Uterus (tissue), 4 donors: ENCODE measurements at places on chromosomes 11 and 22. TPM values are rescaled to one million over a fixed set of nuclear protein-coding genes. Genes with fewer than 3 reads are reported as not detected.

DNA sequence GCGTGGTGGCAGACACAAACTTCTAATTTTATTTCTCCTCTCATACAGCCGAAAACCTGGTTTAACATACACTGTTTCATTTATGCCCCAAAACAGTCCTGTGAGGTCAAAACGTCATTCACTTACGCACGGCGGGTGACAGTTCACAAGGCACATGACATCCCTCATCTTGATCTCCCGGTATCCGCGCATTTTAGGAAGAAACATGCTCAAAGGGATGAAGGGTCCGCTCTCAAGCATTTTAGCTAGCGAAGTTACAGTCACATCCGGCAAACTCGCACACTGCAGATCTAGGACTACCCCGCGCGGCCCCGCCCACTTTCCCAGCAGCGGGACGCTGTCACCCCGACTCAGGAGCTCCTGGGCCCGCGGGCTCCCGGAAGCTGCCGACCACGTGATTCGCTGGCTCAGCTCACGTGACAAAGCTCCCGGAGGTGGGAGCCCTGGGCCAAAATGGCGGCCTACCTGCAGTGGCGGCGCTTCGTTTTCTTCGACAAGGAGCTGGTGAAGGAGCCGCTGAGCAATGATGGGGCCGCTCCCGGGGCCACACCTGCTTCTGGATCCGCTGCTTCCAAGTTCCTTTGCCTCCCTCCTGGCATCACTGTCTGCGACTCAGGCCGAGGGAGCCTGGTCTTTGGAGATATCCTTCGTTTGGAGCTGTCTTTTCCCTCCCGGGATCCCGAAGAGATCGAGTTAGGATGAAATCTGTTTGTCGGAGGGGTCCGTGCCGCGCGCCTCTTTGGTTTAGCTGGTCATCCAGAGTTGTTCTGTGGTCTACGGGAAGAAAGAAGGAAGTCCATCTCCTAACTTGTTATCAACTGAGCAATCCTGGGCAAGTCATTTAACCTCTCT is at the start of gene VPS11:
TSS of gene VPS11 (plus strand) at position 448 of the 852 bp plus-strand sequence. CDS start at position 454, 6 bp downstream.
- DNase-seq, result peak; percentile 97
- H3K27me3 ChIP-seq, result no peaks in the 10 kb centered on the region
- no peaks in the 10 kb centered on the region for H3K4me1 ChIP-seq
- H3K27ac ChIP-seq, result peak within 1 kb of the TSS; percentile 84

- DNase-seq, result no peak
- H3K4me1 ChIP-seq, result no peaks in the 10 kb centered on the region
- H3K27ac ChIP-seq, result peak overlapping the region; percentile 99
- no peaks in the 10 kb centered on the region for H3K36me3 ChIP-seq
Measured at GRCh38 chr11:33040862-33041453, 1.6 kb downstream of the TCP11L1 start.

DNA sequence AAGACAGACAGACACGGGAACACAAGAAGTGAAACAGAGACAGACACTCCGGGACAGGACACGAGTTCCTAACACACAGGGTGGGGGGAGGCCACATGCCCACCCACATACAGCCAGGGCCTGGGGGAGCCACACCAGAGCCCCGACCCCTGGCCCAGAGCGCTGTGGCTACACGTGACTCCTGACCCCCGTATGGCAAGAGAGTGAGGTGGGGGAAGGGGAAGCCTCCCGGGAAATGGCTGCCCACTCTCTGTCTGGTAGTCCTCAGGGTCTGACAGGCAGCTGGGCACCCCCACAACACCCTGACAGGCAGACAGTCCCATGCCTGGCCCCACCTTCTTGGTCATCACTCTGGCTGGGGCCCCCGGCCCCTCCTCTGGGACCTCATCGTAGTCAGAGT is 38.6 kb upstream of the PDE2A start:
- no peaks in the 10 kb centered on the region for H3K4me1 ChIP-seq
- DNase-seq, result no peak
- H3K27me3 ChIP-seq, result no peaks in the 10 kb centered on the region
- no peak overlapping the region for H3K4me3 ChIP-seq
- H3K36me3 ChIP-seq, result no peaks in the 10 kb centered on the region

DNA sequence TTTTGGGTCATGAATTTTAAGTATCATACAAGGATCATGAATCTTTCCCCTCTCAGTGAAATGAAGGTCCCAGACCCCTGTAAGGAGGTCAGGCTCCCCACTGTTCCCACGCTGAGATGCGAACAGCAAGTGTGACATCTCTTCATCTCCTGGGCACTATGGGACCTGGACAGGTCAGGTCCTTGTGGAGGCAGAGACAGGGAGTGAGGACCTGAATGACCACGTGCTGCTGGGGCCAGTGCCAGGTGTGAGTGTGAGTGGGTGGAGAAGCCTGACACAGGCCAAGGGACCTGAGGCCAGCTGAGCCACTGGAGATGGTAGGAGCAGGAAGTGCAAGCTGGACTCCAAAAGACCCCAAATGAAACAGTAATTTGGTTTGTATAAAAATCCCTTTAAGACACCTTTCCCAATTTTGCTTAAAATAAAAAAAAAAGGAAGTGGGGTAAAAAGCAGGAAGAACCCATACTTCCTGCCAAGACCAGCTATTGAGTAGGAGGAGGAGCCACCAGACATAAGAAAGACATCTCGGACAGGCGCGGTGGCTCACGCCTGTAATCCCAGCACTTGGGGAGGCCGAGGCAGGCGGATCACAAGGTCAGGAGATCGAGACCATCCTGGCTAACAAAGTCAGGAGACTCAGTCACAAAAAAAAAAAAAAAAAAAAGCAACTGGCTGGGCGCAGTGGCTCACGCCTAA is 35.4 kb upstream of the SERPIND1 start:
- no peaks in the 10 kb centered on the region for H3K36me3 ChIP-seq
- no peak overlapping the region for H3K27ac ChIP-seq
- no peaks in the 10 kb centered on the region for H3K4me1 ChIP-seq
- H3K4me3 ChIP-seq, result no peak overlapping the region

DNA sequence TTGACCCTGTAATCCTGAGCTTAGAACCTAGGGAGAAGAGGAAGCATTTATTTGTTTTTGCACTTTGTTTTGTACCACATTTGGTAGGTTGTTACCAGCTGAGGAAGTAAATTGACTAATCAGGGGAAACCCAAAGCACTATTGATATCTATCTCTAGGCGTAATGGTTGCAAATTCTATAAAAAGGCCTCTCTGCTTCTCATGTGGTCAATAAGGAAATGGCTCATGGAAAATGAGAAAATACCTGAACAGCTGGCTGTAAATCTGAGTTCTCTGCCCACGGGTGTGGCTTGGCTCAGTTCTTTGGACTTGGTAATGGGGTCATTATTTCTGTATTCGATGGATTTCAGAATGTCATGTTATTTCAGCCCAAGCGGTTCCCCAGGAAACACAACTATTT is 42.4 kb downstream of the BARX2 start:
- no peak overlapping the region for H3K27ac ChIP-seq
- no peaks in the 10 kb centered on the region for H3K36me3 ChIP-seq
- H3K27me3 ChIP-seq, result no peaks in the 10 kb centered on the region
- no peak overlapping the region for H3K4me3 ChIP-seq
- no peak for DNase-seq

DNA sequence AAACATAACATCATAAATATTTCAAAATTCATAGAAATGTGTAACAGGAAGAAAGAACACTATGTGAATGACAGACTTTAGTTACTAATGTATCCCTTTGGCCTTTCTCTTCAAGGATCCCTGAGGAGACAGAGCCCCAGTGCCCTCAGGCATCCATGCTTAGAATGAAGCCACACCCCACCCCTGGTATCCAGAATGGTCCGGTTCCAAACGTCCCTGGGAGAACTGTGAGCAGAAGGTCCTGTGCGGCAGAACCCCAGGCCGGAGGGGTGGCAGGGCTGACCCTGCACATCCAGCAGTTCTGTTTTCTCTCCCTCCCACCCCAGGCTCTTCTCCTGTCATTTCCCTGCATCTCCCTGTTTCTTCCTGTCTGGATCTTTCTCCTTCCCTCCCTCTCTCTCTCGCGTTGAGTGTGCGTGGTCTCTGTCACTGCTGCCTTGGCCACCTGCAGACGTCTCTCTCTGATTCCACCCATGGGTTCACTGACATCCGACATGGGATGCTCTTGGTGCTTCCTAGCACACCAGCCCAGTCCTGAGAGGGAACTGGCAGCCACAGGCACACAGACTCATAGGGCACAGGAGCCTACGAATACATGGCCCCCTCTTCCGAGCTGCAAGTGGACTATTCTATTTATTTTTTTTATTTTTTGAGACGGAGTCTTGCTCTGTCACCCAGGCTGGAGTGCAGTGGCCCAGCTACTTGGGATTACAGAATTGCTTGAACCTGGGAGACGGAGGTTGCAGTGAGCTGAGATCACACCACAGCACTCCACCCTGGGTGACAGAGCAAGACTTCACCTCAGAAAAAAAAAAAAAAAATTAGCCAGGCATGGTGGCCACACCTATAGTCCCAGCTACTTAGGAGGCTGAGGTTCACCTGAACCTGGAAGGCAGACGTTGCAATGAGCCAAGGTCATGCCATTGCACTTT is 5.7 kb downstream of the RFPL1 start:
- no peak overlapping the region for H3K27ac ChIP-seq
- no peaks in the 10 kb centered on the region for H3K36me3 ChIP-seq
- H3K27me3 ChIP-seq, result no peaks in the 10 kb centered on the region
- no peaks in the 10 kb centered on the region for H3K4me1 ChIP-seq
- DNase-seq, result no peak
- no peak overlapping the region for H3K4me3 ChIP-seq

DNA sequence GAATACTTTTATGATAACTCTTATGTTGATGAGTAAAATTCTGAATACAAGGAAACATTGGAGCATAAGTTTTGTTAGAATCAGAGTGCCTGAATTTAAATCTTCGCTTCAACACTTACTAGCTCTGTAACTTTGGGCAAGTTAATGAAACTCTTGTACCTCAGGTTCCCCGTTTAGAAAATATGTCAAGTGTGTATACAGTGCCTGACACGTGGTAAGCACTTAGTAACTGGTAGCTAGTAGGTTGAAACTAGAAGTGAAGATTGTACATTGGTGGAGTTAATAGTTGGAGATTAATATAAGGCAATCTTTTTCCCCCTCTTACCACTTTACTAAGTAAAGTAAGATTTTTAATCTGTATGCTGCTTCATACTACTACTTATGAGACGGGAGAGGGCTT is 24.8 kb upstream of the NAT10 start:
- no peak overlapping the region for H3K4me3 ChIP-seq
- no peaks in the 10 kb centered on the region for H3K27me3 ChIP-seq
- H3K36me3 ChIP-seq, result no peaks in the 10 kb centered on the region
- H3K4me1 ChIP-seq, result no peaks in the 10 kb centered on the region

DNA sequence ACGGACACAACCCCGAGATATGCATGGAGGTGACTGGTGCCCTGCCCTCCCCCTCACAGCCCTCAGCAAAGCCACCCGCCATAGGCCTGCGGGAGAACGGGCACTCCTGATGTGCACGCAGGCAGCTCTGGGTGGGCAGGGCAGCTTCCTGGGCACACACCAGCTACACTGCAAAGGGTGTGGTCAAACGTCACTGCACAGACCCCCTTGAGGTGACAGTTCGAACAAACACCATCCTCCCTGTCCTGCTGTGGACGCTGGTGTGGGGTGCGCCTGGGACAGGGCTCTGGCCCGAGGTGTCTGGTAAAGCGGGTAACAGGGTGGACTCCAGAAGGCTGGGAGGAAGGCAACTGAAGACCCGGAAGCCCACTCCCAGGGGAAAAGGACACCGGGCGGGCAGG is 21.9 kb upstream of the MOB2 start:
- peaks cover 9% of the 10 kb centered on the region for H3K4me1 ChIP-seq
- no peak overlapping the region for H3K4me3 ChIP-seq
- no peak for DNase-seq
- no peaks in the 10 kb centered on the region for H3K36me3 ChIP-seq
- H3K27ac ChIP-seq, result no peak overlapping the region
- H3K27me3 ChIP-seq, result no peaks in the 10 kb centered on the region

- peak overlapping the region; percentile 82 for H3K27ac ChIP-seq
- H3K4me1 ChIP-seq, result peaks cover 32% of the 10 kb centered on the region
- no peaks in the 10 kb centered on the region for H3K36me3 ChIP-seq
- no peak overlapping the region for H3K4me3 ChIP-seq
- no peaks in the 10 kb centered on the region for H3K27me3 ChIP-seq
Measured at GRCh38 chr11:76772100-76772782, 10.9 kb upstream of the TSKU start.

DNA sequence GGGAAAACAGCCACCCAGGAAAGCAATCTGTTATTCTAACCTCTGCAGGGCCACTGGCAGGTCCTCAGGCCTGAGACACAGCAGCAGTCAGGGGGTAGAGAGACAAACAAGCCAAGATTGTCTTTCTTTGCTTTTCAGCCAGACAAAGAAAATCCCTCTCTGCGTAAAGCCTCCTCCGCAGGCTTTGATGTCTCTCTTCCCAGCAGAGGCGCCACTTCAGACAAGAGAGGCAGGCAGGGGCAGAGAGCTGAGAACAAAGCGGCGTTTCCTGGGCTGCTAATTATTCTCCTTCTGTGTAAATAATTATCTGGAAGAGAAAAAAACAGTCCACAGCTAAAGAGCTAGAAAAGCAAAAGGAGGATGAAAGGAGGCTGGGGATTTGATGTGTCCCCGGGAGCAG is 102.7 kb upstream of the SEZ6L start:
- H3K4me1 ChIP-seq, result no peaks in the 10 kb centered on the region
- no peaks in the 10 kb centered on the region for H3K36me3 ChIP-seq
- no peak overlapping the region for H3K4me3 ChIP-seq
- no peaks in the 10 kb centered on the region for H3K27me3 ChIP-seq
- H3K27ac ChIP-seq, result no peak overlapping the region

DNA sequence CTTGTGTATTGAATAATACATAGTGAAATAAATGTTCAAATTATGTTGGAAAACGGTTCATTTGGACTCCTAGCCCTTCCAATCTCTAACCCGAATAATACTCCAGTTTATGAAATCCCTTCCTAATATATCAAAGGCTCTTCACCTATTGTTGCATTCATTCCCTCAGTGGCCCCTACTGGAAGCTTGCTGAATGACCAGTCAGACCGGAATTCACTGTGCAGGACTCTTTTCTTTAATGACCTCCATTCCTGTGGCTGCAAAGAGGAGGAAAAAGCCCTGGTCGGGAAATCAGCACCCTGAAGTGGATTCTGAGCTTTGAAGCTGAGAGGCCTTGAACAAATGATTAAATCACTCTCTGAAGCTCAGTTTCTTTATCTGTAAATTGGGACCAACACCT is 19.1 kb upstream of the RCN1 start:
- no peaks in the 10 kb centered on the region for H3K36me3 ChIP-seq
- no peak overlapping the region for H3K4me3 ChIP-seq
- no peaks in the 10 kb centered on the region for H3K4me1 ChIP-seq
- DNase-seq, result no peak
- no peaks in the 10 kb centered on the region for H3K27me3 ChIP-seq
- no peak overlapping the region for H3K27ac ChIP-seq

DNA sequence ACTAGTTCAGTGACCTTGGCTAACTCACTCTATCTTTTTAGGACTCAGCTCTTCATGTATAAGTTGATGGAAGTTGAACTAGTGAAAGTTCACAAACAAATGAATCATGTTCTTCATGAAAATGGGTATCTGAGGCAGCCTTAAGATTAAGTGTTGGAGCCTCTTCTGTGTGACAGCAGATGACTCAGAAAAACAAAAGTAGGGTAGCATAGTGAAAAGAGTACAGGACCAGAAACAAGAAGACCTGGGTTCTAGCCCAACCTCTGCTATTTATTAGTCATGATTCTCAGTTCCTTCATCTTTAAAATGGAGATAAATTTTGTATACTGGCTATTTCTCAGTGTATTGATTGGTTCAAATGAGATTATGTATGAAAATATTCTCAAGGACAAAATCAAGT is 60.2 kb downstream of the USP35 start:
- H3K4me1 ChIP-seq, result peaks cover 6% of the 10 kb centered on the region
- no peak overlapping the region for H3K4me3 ChIP-seq
- H3K27ac ChIP-seq, result no peak overlapping the region
- no peaks in the 10 kb centered on the region for H3K27me3 ChIP-seq

The FGF19 gene
- not detected for total RNA-seq

The SCGB2A2 gene
- not detected for total RNA-seq

The SYT13 gene
- not detected for total RNA-seq

The TREH gene
- not detected for total RNA-seq

The OR8D4 gene
- not detected for total RNA-seq
